ENCODE measurements at places on chromosomes 2 and 18.
A peak's percentile ranks its signal among the peaks of the same experiment; 100 is the strongest.

- DNase-seq: no peak
These were observed 427.1 kb upstream of the CNTNAP5 start for GRCh38 chr2:123597988-123598387.

- no peak for DNase-seq
These were observed 12.6 kb downstream of the GPD2 start for GRCh38 chr2:156448766-156449165.

GRCh38 chr2:161703863-161704262 lies 79.6 kb downstream of the SLC4A10 start:
- DNase-seq: no peak

- DNase-seq: no peak
These were observed 14.5 kb downstream of the MAL start for GRCh38 chr2:95039978-95040377.

DNA sequence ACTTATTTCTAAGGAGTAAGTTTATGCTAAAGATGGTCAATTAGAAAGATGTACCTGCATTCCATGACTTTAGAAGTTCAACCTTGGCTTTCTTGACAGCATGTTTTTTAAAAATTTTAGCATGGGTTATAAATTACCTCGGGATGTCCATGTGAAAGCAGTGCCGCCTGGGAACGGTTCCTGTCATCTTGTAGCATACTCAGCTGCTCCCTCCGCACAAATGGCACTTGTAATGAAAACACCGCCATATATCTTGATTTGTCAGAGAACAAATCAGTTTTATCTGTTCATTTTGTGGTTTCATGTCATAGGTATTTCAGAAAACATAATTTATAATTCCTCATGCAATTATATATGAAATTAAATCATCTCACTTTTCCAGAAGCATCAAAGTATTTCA lies 38.3 kb downstream of the SATB2 start:
- no peak for DNase-seq

DNA sequence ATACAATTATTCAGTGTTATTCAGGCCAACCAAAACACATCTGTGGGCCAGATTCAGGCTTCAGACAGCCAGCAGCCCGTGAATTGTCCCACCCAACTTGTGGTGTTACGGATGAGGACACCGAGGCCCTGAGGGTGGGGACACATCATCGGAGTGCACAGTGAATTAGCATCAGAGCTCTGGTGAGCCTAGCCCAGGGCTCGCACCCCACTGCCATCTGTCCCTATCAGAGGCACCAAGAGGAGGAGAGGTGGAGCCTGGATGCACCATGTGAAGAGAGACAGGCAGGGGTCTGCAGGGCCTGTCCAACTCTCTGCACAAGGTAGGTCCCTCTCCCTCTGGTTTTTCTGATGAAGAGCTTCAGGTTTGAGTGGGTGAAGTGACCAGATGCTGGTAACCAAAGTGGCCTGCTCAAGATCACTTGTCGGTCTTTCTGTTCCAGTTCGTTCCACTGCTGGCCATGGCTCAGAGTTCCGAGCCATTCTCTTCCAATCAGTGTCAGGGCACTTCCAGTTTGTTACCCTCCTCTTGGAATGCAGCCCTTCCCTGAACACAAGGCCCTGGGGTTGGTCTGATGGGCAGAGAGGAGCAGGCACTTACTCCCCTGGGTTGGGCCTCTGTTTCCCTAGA lies 14.8 kb upstream of the GLI2 start:
- DNase-seq: no peak

- DNase-seq: no peak
These were observed 880.6 kb upstream of the ID2 start for GRCh38 chr2:7801212-7801611.

DNA sequence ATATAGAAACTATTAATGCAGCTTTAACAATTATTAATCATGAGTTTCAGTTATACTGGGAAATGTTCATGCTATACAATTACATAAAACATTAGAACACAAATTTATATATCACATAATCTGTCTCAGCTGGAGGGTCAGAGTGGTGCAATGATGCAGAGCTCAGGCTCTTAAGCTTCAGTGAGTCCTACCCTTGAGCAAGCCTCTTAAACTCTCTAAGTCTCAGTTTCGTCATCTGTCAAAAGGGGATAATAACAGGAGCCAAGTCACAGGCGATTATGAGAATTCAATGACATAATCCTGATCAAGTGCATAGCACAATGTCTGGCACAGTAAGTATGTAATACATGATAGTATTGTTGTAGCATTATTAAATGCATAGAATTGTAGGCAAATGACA lies 46.0 kb downstream of the LAMA1 start:
- no peak for DNase-seq

DNA sequence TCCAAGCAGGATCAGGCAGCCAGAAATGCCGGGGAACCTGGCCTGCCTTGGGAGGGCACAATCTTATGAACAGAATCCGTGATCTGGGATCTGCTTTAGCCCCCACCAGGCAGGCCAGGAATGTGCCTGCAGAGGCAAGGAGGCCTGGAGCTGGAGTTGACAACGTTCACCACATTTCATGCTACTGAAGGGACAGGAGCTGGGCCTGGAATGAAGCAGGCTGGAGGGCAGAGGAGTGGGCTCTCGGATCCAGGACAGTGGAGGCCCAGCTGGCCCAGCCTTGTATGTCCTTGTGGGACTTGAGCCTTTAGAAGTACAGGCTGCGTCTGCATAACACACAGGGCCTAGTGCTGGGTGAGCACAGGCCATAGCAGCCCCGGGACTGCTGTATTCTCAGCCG lies 91.8 kb downstream of the KLHL29 start:
- no peak for DNase-seq

DNA sequence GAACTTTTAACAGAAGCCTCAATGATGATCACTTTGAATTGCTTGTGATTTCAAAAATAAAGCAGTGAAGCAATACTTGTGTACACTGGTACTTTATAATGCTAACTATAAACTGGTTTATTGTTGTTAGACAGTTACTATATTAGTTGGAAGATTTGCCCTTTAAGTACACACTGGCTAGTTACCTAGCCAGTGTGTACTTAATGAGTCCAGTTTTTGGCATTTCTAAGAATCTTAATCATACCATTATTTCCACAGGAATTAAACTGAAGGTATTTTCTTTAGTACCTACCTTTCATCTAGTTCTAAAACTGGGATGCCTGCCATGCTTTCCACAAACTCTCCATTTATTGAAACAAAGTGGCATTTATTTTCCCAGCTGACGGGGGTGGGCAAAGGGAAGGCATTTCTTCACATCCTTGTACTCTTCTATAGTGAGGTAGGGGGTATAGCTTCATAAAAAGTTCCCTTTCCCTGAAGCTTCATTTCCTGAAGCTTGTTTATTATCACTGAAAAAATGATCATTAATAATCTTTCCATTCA lies 49.9 kb downstream of the UGP2 start:
- DNase-seq: no peak

GRCh38 chr2:133732059-133732458 lies 163.8 kb upstream of the NCKAP5 start:
- no peak for DNase-seq

- peak; percentile 21 for DNase-seq
These were observed 177.9 kb upstream of the NABP1 start for GRCh38 chr2:191499874-191500565.

DNA sequence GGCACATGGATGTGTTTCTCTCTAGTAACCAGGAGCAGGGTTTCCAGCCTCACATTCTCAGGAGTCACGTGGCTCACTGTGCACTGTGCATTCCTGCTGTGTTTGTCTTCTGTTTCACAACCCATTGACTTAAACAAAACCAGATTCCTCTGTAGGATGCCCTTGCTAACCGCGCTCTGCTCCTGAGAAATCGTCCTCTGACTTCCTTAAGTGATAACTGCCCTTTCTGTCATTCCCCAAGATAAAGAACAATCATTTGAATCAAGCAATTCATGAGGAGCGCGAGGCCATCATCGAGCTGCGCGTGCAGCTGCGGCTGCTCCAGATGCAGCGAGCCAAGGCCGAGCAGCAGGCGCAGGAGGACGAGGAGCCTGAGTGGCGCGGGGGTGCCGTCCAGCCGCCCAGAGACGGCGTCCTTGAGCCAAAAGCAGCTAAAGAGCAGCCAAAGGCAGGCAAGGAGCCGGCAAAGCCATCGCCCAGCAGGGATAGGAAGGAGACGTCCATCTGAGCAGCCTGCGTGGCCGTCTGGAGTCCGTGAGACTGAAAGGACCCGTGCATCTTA lies 60.2 kb downstream of the RALBP1 start:
- DNase-seq: no peak
